Activated naive CD4-positive, alpha-beta T cell treated with anti-CD3 and anti-CD28 coated beads, Interleukin-2, amount 50 U/mL, for 72 hours (primary cell): ENCODE measurements at places on chromosomes 6 and 20. TPM values are rescaled to one million over a fixed set of nuclear protein-coding genes. Genes with fewer than 3 reads are reported as not detected.

- no peak for DNase-seq
These were observed 1.0 kb downstream of the SYNE1 start for GRCh38 chr6:152636021-152636608.

EEF1A2 gene
- 3.1 TPM for total RNA-seq

DNA sequence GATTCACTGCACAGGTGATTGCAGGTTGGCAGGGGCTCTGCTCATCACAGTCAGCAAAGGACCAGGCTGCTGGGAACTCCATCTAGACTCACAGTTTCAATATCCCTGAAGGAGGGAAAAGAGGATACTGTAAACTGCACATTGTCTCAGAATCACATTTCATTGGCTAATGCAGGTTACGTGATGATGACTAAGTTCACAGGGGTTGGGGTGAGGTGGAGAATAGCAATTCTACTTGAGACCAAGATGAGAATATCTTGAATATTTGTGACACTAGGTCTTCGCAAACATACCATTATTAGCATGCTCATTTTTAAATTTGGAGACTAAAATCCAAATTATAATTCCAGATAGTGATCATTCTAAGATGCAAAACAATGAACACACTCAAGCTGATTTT is 208.5 kb upstream of the CITED2 start:
- no peak for DNase-seq

- no peak for DNase-seq
These were observed 49.1 kb upstream of the PTPRT start for GRCh38 chr20:43238833-43239232.

FGD2 gene
- total RNA-seq = 2.4 TPM

CLPSL2 gene
- not detected for total RNA-seq

GRCh38 chr20:4272225-4272624 is 256.9 kb upstream of the RNF24 start:
- DNase-seq = no peak

ADGRF1 gene
- total RNA-seq = not detected

GRCh38 chr6:14035071-14035847 is 82.3 kb upstream of the CD83 start:
- no peak for DNase-seq

DNA sequence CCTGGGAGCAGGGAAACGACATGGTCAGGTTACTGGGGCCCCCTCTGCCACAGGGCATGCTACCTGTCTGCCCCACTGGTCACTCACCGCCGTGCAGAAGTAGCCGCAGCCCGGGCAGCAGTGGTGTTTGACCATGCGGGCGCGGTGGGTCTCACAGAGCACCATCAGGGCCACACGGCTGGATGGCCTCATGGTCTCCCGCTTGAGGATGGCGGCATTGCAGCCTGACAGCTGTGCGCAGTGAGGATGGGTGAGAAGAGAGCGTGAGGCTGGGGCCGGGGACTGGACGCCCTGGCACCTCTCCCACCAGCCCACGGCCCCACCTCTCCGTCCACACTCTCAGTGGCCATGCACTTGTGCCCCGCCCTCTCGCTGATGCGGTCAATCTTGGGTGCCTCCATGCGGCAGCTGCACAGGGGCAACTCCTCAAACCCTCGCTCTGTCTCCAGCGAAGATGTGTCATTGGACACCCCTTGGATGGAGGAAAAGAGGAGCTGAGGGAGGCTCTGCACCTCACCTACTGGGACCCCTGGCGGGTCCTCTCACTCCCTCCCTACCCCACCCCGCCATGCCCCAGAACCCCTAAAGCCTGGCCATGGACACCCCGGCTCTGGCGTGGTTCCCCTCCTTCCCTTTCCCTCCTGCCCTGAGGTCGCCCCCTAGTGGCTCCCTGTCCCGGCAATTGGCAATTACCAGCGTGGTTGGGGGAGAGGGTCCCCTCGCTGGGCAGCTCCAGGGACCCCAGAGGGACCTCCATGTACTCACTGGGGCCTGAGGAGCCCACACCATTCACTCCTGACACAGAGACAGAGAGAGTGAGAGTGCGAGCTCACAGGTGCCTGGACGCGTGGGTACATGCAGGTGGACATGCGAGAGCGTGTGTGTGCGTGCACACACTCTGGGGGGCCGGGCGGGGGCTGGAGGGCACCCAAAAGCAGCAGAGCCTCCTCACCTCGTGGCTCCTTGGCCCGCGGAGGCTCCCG is 8.9 kb downstream of the EHMT2 start:
- peak; percentile 79 for DNase-seq

DNA sequence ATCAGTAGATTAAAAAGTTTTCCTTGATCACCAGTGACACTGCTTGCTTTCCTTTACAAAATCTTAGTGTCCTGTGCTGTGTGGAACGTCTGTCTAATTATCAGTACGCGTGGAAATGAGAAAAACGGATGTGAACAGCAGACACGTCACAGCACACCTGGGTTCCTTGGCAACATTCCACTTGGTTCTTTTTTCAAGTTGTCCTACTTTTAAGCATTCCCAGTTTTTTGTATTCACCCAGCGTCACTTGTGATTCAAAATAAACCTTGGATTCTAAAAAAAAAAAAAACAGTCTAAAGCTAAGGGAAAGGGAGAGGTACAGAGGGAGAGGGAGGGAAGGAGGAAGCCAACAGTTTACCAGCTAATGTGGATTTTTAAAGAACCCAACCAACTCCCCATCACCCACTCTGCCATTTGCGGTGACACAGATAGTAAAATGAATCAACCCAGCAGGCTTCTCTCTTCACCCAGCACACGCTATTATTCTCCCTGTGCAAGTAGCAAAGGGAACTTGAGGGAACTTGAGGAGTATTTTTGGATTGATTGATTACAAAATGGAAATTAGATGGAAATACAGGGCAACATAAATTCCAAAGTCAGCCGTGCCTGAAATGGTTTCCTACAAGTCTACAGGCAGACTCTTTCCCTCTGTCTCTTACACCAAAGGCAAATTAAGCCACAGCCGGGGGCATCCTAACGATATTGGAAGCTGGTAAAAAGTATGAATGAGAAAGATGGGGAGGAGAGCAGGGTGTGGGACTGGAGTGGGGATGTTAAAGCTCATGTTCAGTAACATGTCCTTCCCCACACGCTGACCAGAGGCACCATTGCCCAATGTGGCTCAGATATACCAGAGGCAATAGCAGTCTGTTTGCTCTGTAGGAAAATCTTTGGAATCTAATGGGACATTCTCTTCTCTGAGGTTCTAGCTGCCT is 129.8 kb downstream of the SASH1 start:
- no peak for DNase-seq

DNA sequence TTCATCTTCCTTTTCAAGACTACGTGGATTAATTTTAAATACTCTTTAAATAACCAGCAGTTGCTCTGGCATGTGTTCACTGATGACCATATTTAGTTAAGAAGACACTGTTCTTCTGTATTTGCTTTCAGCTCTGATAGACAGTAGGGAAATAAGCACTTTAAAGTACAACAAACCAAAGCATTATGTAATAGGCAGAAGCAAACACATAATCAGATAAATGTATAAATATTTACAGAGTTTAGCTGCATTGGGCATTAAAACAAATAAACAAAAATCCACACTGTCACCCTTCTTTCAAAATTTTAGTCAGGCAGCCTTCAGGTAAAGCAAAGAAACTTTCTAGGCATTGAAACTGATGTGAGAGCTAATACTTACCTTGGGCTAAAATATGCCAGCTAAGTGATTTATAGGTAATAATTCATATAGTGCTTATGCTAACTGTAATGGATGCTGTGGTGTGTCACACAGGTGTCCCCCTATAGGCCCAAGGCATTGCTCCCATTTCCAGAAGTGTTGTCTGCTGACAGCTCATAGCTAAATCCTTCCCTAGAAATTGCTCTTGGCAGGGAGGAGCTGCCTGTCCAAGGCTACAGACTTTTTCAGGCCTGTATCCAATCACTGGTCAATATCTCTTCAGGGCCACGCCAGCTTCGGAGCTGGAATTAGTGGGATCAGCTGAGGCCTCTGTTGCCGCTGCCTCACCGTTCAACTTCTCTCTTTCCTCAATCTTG is 111.5 kb upstream of the CITED2 start:
- DNase-seq = no peak

COL12A1 gene
- 0.06 TPM for total RNA-seq

HBS1L gene
- total RNA-seq = 147 TPM

HSF2 gene
- 17.7 TPM for total RNA-seq

DNA sequence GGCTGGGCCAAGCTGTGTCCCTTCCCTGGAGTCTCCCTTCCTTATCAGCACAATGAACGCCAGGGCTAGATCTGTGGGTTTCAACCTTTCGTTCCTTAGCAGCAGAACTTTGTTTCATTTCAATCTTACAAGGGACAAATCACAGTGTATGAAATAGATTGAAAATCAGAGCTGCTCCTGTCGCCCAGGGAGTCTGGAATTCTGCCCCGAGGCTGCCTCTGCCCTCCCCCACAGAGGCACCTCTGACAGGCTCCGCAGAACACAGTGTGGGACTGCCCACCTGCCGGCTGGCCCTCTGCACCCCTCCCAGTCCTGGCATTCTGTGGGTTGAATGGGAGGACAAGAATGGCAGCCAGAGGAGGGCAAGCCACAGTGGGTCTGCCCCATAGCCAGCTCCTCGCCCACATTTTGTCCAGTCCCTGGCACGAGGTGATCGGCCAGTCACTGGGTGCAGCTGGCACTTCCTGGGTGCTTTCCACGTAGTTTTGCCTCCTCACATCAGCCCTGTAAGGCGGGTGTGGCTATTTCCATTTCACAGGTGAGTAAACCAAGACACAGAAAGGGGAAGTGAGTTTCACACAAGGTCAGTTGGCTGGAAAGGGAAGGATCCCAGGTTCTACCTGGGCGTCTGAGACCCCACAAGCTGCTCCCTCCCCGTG is 26.1 kb downstream of the MANBAL start:
- DNase-seq = no peak
